ENCODE measurements at places on chromosomes 16 and 17.

GRCh38 chr16:24409045-24409444, 130.3 kb upstream of the RBBP6 start:
- DNase-seq = peak; percentile 10

DNA sequence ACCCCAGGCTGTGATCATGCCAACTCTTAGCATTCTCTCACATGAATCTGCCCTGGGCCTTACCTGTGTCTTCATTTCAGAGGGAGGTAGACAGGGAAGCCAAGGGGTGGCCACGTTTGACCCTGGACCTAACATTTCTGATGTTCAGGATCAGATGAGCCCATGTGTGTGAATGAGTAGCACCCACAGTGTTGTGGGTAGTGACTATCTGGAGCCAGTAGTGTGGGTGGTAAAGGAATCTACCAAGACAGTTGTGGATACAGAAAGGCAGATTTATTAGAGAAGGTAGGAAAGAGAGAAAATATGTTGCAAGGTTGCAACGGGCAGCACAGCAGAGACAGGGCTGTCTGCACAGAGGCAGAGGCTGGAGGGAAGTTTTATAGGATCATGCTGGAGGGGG, 60.5 kb downstream of the TK2 start:
- no peak for DNase-seq

DNA sequence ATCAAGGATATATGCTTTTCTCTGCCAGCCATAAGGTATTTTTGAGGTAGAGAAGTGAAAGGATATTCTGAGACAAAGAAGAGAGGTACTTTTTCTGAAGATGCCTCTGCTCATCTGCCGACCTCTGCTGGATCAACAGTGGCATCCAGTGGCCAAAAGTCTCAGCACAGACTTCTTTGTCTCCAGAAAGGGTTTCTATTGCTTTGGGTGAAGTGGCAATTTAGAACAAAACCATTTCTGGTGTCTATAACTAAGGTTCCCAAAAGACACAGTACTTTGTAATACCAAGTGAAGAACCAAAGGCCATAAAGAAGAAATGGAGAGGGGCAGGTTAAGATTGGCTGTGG, 155.2 kb upstream of the C17orf78 start:
- peak; percentile 25 for DNase-seq

DNA sequence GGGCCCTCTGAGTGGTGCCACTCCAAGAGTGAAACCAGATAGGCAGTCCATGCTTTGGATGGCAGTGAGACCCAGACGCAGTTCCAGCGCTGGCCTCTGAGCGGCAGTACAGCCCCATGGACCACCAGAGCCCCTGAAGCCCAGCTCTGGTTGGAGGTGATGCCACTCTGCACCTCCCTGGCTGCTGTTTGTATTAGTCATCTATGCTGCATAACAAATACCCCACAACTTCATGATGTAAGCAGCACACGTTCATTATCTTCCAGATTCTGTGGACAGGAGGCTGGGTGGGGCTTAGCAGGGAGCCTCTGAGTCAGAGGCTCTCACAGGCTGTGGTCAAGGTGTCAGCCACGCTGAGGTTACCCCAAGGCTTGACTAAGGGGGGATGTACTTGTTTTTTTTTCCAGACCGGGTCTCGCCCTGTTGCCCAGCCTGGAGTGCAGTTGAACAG, 5.1 kb upstream of the NME4 start:
- DNase-seq = peak; percentile 65

GRCh38 chr17:16007439-16007838, 7.8 kb downstream of the TTC19 start:
- no peak for DNase-seq

- DNase-seq = peak; percentile 29
Observed at GRCh38 chr17:61567045-61567802, 23.8 kb downstream of the NACA2 start.

DNA sequence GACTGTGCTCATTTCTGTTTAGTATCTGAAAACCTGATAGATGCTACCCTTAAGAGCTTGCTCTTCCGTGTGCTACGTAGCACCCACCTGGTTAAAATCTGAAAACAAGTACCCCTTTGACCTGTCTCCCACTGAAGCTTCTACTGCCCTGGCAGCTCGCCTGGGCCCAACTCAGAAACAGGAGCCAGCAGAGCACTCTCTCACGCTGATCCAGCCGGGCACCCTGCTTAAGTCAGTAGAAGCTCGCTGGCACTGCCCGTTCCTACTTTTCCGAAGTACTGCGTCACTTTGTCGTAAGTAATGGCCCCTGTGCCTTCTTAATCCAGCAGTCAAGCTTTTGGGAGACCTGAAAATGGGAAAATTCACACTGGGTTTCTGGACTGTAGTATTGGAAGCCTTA, 18.9 kb downstream of the NTAN1 start:
- DNase-seq = no peak

GRCh38 chr17:67546578-67547527, 169.8 kb downstream of the PITPNC1 start:
- peak; percentile 24 for DNase-seq

GRCh38 chr16:48972236-48972635, 309.4 kb downstream of the CBLN1 start:
- no peak for DNase-seq

GRCh38 chr16:49822649-49823370, 33.1 kb downstream of the ZNF423 start:
- no peak for DNase-seq

DNA sequence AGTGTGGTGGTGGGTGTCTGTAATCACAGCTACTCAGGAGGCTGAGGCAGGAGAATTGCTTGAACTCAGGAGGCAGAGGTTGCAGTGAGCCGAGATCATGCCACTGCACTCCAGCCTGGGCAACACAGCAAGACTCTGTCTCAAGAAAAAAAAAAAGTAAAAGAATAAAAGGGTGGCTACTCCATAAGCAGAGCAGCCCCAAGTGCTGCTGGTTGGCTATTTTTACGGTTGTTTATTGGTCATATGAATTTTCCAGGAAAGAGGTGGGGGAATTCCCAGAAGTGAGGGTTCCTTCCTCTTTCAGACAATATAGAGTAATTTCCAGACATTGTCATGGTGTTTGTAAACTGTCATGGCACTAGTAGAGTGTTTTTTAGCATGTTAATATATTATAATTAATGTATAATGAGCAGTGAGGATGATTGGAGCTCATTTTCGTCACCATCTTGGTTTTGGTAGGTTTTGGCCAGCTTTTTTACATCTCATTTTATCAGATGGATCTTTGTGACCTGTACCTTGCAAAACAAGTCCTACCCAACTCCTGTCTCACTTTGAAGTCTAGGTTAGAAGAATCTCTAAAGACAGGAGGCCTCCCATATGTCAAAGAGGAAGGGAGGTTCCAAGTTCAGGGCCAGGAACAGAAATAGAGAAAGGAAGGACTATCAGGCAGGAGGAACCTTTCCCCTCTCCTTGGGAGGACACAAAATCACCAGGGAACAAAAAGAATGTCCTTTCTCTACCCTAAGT, 39.1 kb downstream of the HOXB1 start:
- DNase-seq = no peak

- no peak for DNase-seq
Observed at GRCh38 chr16:8950580-8951077, 13.1 kb downstream of the USP7 start.

DNA sequence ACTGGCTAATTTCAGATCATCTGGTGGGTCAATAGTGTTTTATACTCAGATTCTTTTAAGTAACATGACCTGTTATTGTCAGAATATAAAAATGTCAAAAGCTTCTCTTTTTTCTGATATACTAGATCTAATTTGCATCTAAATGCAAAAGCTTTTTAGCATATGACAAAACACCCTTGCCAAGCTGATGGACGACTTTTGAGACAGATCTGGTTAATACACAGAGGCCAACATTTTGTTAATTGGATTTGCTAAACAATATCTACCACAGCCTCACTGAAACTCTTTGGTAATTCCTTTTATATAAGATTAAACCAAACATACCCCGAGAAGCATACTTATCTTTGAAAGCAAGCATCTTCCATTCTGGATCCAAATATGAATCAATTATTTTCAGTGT, 10.3 kb upstream of the NOL11 start:
- DNase-seq = no peak

GRCh38 chr17:17382065-17382459, 78.9 kb downstream of the NT5M start:
- DNase-seq = no peak

- no peak for DNase-seq
Observed at GRCh38 chr17:76174037-76174436, 33.0 kb upstream of the FOXJ1 start.

- no peak for DNase-seq
Observed at GRCh38 chr17:5610956-5611355, 26.6 kb upstream of the NLRP1 start.

GRCh38 chr17:82929676-82930042, 89.8 kb upstream of the ZNF750 start:
- DNase-seq = no peak

DNA sequence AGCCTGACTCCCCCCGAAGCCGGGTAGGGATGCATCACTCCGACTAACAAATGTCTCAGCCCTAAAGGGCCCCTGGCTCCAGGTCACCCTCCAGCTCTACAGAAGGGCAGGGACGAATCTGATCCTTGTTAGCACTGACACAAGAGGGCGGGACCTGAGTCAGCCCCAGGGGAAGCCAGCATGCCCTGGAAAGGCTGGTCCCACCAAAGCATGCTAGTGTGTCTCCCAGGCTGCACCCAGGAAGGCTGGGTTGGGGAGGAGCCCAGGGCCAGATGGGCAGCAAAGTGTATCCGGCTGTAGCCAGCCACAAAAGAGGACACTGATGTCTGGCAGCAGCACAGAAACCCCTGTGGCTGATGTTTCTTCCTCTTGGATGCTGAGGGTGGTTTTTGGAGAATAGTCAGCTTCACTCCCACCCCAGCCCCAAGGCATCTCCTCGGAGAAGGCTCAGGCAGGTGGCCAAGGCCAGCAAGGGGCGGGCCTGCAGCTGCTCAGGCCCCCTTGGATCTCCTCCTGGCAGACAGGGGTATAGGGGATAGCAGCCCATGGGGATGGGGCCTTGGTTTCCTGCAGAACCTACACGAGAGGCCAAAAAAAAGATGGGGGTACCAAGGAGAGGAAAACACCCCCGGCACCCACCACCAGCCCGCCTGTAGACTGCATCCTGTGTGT, 11.0 kb downstream of the NATD1 start:
- no peak for DNase-seq

DNA sequence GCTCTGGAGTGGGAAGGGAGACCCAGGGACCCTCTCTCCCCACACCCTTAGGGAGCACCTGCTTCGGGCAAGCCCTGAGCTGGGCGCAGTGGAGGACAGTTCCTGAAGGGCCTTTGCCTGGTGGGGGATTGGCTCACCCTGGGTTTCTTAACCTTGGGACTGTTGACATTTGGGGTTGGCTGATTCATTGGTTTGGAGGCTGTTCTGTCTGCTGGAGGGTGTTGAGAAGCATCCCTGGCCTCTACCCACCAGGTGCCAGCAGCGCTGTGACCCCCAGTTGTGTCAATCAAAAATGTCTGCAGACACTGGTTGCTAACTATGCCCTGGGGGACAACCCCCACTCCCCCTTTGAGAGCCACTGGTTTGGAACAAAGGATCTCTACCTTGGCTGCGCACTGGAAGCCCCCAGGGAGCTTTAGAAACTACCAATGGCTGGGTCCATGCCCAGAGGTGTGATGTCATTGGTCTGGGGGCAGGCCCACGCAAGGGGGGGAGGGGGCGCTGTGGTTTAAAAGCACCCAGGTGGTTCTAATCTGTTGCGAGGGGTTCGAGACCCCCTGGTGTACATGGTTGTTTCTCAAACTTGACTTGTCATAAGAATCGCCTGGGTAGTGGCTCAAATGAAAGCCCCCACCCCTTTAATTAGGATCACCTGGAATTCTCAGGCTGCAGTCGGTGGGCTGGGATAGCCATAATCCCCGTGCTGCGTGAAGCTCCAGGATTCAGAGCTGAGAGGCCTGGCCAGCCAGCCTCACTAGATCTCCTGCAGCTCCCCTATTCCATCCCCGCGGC, 151.9 kb upstream of the GSE1 start:
- DNase-seq = no peak

GRCh38 chr16:8567355-8568230, 22.7 kb downstream of the TMEM114 start:
- DNase-seq = peak; percentile 91

DNA sequence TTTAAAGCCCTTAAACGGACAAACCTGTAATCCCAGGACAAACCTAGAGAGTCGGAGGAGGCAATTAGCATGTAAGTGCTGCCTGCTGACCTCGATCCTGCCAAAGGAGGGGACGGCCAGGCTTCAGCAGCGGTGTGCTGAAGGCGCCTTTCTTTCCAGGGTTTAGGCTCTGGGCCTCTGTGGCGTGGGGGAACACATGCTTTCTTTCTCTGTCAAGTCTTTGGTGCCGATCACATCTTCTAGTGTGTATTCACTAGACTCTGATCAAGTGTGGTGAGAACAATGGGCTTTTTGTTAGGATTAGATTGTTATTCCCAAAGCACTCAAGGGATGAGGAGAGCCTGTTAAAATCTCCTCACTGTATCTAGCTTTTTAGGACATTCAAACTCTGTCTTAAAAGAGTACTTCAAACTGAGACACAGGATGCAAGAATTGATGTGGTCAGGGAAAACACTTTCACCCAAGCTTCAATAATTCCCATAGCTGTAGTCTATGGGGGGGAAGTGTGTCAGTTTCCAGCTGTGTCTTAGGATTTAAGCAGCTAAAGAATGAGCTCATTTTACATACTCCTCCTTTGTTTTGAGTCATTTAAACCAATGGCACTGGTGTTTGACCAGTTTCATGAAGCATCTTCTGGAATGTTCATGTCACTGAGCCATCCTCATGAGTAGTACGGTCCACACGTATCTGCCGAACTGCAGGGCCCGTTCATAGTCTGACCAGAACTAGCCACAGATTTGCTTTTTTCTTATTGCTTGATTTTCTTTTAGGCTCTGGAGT, 51.2 kb downstream of the RPA1 start:
- no peak for DNase-seq

DNA sequence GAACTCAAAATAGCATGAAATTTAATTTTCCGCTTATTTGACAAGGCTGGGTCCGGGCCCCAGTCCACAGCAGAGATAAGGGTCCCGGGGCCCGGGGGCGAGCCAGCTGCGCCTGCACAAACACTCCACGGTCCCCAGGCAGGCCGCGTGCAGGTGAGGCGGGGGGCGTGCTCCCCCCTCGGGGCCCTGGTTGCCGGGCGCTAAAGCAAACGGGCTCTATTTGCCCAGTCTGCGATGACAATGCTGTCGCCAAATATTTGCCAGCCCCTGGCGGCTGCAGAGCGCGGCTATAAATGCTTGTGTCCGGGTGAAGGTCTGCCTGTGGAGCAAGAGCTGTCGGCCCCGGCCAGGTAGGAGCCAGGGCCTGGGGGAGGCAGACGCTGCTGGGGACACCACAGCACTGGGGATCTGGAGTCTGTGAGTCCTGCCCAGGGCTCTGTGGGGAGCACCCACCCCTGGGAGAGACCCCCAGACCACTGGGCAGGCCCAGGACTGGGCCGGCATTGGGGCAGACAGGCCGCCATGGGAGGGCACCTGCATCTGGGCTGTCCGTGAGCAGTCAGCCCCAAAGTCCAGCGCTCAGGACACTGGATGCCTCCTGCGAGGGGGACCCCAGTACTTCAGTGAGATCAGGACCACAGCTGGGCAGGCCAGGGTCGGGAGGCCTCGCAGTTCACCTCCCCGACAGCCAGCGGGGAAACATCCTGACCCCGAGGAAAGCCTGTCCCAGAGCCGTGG, at the start of gene PERCC1:
Gene PERCC1, plus strand, starts transcription at position 320 of the 738 bp plus-strand sequence. CDS start 1,516 bp downstream, outside the sequence.
- DNase-seq = no peak
